Liver (tissue), 10 donors: ENCODE measurements at places on chromosomes 16 and 17.

GRCh38 chr16:15644267-15644961 is 1.5 kb upstream of the MARF1 start:
- DNase-seq, result no peak

DNA sequence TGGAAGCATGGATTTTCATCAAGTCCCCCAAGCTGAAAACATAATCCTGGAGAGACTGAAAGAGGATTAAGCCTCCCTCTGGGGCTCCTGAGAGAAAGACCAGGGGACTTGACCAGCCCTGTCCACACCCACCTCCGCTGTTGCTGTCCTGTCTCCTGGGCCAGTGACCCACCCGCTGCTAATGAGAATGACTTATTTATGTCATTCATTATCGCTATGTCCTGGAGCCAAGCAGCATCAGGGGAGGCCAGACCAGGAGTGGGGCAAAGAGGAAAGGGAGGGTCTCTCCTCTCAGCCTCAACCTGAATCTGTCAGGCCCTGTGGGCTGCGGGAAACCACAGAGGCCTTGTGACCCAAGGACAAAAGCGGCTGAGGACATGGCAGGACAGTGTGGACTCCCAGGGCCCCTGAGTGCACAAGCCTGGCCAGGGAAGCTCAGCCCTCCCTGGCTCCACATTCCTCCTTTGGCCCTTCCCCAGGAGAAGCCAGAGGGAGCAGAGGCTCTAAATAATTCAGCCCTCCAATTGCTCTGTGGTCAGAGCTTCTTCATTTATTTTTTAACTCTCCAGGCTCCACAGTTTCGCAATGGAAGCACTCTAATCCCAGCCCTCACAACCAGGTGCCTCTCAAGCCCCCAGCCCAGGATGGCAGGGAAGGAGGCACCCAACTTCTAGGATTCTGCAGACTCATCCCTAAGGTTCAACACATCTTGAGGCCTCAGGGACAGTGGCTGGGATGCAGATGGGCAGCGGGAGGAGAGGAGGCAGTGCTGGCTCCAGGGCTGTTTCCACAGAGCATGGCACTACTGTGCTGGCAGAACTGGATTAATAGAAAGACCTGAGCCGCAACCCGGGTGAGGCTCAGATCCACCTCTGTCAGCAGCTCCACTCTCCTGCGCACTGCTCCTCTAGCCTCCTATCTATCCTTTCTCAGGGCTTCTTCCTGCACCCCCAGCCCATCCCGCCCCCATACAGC is 19.1 kb downstream of the CUEDC1 start:
- DNase-seq, result no peak

DNA sequence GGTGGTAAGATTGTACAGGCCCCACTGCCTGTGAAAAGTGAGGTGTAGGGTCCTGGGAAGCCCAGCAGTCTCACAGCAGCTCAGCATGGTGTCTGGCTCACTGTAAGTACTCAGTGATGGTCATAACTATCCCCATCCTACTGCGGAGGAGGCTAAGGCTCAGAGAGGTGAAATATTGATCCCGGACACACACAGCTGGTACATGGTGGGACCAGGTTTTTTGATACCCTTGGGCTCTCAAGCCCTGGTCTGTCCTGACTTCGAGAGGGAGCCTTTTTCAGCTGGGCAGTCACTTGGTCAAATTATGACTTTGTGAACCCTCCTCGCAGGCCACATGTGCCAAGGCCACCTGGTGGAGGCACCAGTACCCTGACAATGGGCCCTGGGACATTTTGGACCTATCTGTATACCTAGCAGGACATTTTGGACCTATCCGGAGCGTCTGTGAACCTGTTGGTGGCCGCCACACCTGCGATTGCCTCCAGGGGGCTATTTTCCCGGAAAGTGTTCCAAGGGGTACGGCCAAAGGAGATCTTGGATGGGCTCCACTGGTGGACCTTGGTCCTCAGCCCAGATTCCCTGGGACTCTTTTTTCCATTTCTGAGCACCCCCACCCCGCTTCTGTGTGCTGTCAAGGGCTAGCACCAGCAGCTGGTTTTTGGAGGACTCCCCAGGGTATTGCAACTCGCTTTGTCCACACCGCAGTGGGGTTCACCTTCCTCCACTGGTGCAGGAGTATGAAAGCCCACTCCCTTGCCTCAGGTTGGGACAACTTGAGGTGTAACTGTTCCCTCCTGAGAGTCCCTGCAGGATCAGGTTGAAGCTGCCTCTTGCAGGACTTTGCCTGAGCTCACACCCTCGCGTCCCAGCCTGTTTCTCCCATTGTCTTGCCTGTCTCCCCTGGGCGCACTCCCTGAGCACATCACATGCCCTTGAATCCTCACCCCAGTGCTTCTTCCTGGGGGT is 83.6 kb upstream of the NKD1 start:
- no peak for DNase-seq

GRCh38 chr16:9119795-9120194 is 28.4 kb downstream of the HAPSTR1 start:
- no peak for DNase-seq

GRCh38 chr17:1315409-1315808 is 35.9 kb downstream of the TRARG1 start:
- DNase-seq, result no peak

DNA sequence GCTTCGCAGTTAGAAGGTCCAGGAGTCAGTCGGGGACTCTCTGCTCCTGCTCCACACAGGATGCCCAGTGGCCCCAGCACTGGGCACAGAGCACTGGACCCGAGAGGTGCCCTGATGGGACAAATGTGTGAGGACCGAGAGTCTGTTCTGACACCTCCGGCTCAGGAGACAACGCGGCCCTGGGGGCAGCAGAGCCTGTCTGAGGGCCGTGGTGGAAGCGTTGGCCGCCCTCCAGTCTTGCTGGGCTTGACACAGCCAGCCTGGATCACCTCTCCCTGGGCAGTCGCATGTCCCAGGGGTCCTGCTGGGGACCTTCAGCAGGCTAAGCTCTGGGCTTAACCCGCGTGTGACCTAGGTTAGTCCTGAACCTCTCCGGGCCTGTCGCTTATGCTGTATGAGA is 23.1 kb downstream of the LGALS9 start:
- DNase-seq, result no peak

GRCh38 chr17:35129154-35129972 is 7.9 kb downstream of the FNDC8 start:
- no peak for DNase-seq

DNA sequence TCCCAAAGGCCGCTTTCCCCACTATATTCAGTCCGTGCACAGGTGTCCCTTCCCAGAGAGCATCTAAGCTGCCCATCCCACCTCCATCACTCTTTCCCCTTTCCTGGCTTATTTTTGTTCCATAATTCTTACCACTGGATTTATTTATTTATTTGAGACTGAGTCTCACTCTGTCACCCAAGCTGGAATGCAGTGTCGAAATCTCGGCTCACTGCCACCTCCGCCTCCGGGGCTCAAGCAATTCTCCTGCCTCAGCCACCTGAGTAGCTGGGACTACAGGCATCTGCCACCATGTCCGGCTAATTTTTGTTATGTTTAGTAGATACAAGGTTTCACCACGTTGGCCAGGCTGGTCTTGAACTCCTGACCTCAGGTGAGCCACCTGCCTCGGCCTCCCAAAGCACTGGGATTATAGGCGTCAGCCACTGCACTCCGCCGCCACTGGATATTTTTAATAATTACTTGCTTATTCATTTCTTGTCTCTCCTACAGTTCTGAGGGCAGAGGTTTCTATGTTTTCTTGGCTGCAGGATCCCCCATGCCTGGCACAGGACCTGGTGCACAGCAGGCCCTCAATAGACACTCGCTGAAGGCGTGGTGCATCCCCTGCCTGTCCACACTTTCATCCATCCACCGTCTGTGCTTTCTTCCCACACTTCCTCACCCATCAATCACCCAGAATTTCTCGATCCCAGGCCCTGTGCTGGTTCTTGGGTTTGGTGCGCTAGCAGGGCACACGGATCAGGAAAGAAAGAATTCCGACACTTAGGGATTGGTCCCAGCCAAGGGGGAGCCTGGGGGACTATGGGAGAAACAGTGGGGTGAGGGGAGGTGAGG is 9.9 kb upstream of the ADGRG1 start:
- DNase-seq, result no peak

- no peak for DNase-seq
Measured at GRCh38 chr16:69918241-69918640, 32.9 kb upstream of the CLEC18A start.

DNA sequence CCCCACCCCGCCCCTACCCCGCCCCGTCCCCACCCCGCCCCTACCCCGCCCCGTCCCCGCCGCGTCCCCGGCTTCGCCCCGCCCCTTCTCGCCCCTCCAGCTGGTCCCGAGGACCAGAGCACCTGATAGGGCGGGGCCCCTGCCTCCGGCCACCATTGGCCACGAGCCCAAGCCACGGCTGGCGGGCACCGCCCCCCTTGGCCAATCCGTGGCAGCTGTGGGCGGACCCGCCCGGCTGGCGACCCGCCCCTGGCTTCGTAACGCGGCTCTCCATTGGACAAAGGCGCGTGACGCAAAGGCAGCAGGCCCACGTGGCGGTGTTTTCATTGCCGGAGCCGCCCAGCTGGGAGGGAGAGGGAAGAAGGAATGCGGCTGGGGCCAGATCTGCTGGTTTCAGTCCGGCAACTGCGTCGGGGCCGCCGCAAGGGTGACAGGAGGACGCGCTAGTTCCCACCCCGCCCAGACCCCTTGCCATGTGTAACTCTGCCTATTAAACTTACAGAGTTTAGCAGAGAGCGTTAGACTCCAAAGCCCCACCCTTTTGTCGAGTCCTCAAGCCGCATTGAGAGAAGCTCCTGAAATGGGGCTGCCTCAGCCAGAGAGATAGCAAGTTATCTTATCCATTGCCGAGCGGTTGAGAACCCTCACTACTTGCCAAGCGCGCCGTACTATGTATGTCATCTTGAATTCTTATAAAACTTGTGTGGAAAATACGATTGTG is 403 bp upstream of the WIPI1 start:
- DNase-seq, result peak; percentile 99

DNA sequence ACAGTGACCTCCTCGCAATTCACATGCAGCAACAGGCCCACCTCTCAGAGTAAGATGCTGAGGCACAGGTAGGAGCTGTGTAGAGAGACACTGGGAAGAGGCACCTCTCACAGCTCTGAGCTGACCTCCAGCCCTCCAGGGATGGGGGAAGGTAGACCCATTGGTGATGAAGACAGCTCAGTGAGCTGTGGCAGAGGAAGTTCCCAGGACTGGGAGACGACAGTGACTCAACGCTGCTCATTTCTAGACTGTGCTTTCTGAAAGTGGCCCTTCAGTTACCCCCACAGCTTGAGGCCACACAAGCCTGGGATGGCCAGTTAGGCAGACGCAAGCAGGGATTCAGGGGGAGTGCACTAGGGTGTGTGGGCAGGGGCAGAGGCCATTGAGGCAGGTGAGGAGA is 2073.2 kb downstream of the TP53TG3F start:
- no peak for DNase-seq

- DNase-seq, result peak; percentile 75
Measured at GRCh38 chr16:85086347-85087291, 25.7 kb downstream of the CIBAR2 start.

DNA sequence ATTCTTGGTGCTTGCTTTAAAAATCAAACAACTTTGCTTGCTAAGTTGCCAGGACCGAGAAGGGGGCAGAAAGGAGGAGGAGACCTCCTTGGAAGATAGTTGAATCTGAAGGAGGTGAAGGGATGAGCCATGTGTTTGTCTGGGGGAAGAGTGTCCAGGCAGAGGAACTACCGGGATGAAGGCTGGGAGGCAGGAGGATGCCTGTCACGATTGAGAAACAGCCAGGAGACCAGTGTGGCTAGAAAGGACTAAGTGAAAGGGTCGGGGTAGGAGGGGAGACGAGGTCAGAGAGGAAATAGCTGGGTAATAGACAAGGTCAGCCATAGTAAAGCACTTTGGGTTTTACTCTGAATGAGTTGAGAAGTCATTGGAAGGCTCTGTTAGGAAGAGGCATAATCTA is 38.9 kb upstream of the CSNK2A2 start:
- DNase-seq, result no peak

GRCh38 chr16:794853-795466 is 5.6 kb downstream of the GNG13 start:
- no peak for DNase-seq

- no peak for DNase-seq
Measured at GRCh38 chr17:67121316-67121891, 77.0 kb downstream of the CACNG1 start.

DNA sequence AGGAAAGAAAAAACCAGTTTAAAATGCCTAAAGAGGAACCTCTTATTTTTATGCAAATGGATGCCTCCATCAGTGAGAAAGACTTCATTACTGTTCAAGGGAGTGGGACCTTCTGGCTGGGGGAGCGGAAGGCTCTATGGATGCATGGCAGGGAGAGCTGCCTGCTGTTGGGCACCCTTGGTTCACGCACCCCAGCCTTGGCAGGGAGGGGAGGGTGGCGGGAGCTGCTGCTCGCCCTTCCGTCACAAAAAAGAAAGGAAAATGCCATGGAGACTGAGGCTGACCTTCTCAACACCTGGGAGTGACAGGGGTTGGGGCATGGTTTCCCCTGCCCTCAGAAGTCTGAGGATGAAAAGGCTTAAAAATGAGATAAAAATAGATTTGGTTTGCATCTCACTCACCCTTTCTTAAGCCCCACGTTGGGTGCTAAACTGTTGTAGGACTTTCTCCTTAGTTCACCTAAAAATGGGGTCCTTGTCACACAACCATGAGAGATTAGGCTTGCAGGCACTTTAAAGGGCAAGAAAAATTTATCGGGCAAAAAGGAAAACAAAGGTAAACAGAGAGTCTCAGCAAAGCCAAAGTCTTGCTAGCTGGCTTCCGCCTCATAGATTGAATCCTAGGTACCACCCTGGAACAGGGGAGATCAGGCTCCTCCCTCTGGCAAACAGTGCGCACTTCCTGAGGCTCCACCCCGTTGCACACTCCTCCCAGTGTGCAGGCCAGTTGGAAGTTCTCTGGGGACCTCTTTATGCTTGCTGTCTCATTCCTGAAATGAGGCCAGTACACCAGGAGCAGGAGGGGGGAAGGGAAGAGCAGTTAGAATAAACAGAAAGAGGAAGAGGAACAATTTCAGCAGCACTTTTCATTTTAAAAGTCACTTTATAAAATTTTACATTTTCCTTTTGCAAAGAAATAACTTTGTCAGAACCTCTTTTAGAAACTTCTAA is 31.6 kb downstream of the PHKB start:
- no peak for DNase-seq

DNA sequence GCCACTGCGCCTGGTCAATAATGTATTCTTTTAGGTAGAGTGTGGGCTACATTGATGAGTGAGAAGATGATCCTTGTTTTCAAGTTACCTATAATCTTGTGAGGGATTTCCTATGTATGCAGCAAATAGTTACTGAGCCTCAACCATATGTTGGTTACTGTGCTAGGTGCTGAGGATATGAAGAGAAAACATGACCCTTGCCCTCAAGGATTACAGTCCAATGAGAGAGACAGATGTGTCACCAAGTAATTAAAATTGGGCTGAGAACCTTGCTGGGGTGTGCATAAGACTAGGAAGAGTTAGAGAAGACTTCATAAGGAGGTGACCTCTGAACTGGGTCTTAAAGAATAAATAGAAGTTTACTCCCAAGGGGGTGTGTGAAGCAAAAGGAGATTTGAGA is 7.4 kb downstream of the POLR2A start:
- no peak for DNase-seq
